ENCODE measurements at places on chromosomes 16 and 17. TPM values are rescaled to one million over a fixed set of nuclear protein-coding genes. Genes with fewer than 3 reads are reported as not detected.

The C17orf113 gene
- polyA plus RNA-seq: 3.2 TPM

- no peak for DNase-seq
These were observed 65.9 kb downstream of the KCNJ2 start for GRCh38 chr17:70235252-70235651.

GRCh38 chr17:48915459-48916282 is 7.5 kb downstream of the UBE2Z start:
- DNase-seq: no peak

- peak; percentile 85 for DNase-seq
These were observed 198.9 kb downstream of the ZFHX3 start for GRCh38 chr16:72848759-72849664.

- DNase-seq: no peak
These were observed 722.9 kb upstream of the EEF2KMT start for GRCh38 chr16:5820472-5820871.
